ENCODE measurements at places on chromosomes 4 and X.

DNA sequence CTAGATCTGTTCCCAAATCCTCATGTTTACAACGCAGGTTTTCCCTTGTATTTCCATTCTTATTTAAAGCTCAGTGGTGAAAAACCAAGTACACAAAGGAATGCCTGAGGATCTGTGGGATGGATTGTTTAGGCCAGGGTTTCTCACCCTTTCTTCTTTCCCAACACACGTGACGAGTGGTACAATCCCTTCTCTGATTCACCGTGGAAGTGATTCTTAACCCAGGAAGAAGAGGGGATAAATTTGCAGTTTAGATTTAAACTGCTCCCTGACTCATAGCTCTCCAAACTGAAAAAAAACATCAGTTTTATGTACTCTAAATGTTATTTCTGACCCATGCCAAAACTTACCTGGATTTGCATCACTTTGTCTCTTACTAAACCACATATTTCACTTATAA, 17.0 kb downstream of the PAQR3 start:
- no peak for DNase-seq

GRCh38 chrX:110139172-110139571, 136.3 kb downstream of the TMEM164 start:
- DNase-seq = no peak

DNA sequence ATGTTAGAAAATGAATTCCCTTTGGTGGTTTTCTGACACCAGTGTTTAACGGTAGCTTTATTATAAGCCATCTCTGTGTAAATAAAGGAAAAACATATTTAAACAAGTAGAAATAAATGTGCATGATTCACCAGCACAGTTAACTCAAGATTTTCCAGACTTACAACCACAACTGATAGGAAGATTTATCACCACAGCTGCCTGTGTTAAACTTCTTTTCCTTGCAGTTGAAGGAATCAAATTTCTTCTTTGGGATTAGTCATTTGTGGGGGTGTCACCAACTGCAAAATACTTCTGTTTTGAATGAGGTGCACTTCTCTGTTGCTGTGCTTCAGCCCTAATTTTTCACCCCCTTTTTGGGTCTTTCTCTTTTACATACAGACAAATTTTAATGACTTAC, 128.1 kb upstream of the STK26 start:
- DNase-seq = no peak

- DNase-seq = no peak
These were observed 2.6 kb downstream of the NLGN4X start for GRCh38 chrX:6225911-6226595.

DNA sequence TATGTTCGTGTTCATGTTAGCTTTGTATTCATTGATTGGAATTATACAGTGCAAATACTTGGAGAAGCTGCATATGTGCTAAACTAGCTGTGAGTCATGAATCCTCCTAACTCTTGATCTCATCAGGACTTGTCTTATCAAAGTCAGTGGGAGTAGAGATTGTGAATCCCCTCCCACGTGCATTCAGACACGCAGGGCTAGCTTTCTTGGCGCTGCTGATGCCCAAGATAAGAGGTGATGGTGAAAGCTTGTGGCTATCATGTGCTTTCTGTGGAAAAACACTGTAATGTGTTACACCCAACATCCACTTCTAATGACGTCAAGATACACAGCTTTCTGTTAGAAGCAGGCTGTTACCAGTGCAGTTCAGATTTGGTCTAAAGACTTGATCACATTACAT, 348.7 kb upstream of the HAND2 start:
- no peak for DNase-seq

DNA sequence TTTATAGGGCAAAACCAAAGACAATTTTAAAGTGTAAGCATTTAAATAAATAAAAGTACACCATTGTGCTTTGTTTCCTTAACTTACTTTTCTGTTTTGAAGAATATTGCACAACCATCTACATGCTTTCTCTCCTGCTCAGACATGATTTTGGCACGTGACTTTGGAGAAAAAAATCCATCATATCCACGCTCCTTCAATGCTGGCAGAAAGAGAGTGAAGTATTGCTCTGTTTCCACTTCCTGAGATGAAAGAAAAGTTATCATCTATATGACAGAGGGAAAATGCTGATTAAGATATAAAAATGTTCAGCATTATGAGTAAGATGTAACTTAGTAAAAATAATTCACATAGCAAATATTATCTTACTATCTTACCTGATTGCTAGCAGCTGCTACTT, 77.1 kb downstream of the CNOT6L start:
- no peak for DNase-seq

- DNase-seq = no peak
These were observed 317.4 kb downstream of the ASMT start for GRCh38 chrX:1932231-1932630.

GRCh38 chr4:47612116-47613023, 127.3 kb downstream of the ATP10D start:
- DNase-seq = no peak

GRCh38 chr4:140052050-140052449, 101.9 kb downstream of the MAML3 start:
- DNase-seq = no peak

- DNase-seq = no peak
These were observed 92.4 kb downstream of the CC2D2A start for GRCh38 chr4:15562114-15562513.

GRCh38 chr4:101987623-101988243, 197.2 kb downstream of the BANK1 start:
- DNase-seq = no peak

- no peak for DNase-seq
These were observed 48.4 kb upstream of the USP9X start for GRCh38 chrX:41036668-41037326.

DNA sequence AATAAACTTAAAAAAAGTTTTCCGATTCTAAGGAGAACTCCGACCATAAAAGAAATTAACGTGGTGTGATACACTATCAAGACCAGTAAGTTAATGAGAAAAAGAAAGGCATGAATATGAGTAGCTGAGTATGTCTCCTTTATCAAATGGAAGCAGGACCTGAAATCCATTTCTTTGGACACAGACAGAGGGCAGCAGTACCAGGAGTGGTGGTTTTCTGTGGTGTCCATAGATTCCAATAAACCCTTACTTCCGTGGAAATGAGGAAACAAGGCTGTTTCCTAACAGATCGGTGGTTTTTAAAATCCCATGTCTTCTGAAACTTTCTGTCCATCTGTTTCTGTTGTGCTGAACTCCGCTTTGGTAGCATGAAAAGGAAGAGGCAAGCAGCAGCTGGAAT, 128.5 kb upstream of the TSPAN5 start:
- DNase-seq = no peak

DNA sequence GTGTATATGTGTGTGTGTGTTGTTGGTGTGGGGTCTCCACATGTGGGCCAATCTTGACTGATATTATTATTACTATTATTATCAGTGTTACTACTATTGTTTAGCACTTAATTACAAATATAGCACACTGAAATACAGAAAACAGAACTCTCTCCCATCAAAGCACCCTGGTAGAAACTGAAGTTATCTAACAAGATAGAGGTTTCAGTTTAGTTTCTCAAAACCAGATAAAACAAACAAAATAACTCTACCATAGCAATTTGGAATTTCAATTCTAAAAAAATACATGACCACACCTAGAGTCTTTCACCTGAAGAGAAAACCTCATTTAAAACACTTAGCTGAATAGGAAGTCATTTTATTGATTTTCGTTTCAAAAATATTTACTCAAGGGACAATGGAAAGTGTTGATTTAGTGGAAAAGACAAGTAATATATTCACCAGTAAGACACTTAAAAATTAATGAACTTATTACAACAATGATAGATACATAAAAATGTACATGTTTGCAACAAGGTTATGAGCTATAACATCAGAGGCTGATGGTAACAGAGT, 252.3 kb downstream of the PDHA2 start:
- no peak for DNase-seq

DNA sequence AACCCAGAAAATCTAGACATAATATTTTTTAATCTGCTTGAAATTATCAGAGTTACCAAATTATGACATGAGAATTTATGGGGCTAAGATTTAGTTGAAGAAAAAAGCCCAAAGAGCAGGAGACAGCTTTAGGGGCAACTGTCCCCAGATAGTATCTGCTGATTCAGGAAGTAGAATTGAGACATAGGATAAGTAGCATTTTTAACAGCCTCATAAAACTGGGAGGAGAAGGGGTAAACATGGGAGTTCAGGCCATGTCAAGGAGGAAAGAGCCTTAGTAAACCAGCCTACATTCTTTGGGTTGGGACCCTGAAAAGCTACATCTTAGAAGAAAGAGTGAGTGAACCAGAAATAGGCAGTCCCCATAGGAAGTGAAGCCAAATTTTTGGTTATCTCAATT, 9.7 kb upstream of the RAB28 start:
- no peak for DNase-seq

- DNase-seq = no peak
These were observed 23.1 kb downstream of the ANTXR2 start for GRCh38 chr4:80049813-80050534.

- DNase-seq = no peak
These were observed 33.0 kb downstream of the GALNTL6 start for GRCh38 chr4:171846232-171846631.

DNA sequence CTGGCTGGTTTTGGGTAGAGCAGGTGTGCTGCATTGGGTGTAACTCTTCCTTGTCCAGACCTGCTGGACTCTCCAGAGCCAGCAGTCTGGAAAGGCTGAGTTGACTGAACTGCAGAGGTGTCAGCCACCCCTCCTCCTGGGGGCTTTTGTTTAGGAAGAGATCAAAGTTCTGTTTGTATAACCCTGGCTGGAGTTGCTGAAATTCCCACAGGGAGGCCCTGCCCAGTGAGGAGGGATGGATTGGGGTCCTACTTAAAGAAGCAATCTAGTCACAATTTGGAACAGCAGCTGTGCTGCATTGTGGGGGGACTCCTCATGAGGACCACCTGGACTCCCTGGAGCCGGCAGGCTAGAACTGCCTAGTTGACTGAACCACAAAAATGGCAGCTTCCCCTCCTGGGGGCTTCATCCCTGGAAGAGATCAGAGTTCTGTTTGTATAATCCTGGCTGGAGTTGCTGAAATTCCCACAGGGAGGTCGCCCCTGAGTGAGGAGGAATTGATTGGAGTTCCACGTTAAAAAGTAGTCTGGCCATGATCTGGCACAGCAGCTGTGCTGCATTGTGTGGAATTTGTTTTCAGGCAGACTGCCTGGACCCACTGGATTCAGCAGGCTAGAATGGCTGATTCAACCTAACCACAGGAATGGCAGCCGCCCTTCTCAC, 264.9 kb upstream of the ZC4H2 start:
- no peak for DNase-seq

- no peak for DNase-seq
These were observed 147.5 kb downstream of the FBXO8 start for GRCh38 chr4:174135936-174136406.

GRCh38 chr4:113591982-113592381, 169.6 kb downstream of the CAMK2D start:
- DNase-seq = no peak

- DNase-seq = no peak
These were observed 87.9 kb upstream of the PSAPL1 start for GRCh38 chr4:7522452-7523220.

- DNase-seq = no peak
These were observed 115.7 kb upstream of the MAP3K15 start for GRCh38 chrX:19630776-19631707.

DNA sequence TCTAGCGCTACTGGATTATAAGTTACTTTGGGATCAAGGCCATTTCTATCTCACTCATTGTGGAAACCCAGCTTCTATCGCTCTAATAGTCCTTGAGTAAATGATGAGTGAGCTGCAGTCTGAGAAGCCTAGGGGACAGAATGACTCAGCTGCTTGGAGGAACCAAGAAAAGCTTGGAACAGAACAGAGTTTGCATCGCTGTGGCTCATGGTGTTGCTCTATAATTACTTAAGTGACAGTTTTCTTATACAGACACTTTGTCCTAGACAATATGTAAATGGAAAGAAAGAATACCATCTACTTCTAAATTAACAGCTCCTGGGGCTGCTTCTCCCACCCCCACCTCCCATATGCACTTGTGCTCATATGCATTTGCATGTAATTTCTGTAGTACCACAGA, 156.9 kb downstream of the SLIT2 start:
- no peak for DNase-seq

- DNase-seq = no peak
These were observed 2110.9 kb downstream of the PCDH7 start for GRCh38 chr4:32831104-32831503.

- no peak for DNase-seq
These were observed 1342.3 kb upstream of the AGA start for GRCh38 chr4:178784491-178784890.

- DNase-seq = no peak
These were observed 52.4 kb upstream of the NDP start for GRCh38 chrX:44025555-44025954.

DNA sequence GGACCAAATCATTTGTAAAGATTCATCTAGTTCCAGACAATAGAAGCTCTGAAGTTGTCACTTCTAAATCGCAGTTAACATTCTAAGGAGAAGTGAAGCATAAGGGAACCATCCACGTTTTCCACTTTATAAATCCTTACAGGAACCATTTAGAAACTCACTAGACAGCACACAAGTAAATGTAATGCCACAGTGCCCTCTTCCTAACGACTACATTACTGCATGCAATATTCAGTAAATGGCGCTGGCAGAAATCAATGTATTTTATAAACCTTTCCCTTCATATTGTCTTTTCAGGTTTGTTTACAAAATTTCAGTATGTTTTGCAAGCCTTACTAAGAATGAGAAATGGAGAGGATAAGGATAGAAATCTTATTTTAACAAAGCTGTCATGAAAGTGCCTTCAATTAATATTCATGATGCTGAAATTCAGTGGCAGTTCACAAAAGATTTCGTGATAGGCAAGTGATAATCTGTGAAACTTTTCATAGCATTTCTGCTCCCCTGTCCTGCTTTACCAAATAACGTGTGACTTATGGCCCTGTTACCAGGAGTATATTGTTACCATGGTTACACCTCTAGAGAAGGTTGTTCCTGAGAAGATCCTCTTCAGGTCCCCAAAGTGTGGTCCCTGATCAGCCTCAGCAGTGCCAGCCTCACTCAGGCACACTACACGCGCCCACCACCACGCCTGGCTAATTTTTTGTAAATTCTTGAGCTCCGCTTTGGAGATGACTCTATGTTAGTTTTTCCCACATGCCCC, 54.2 kb downstream of the TMA16 start:
- no peak for DNase-seq

- DNase-seq = no peak
These were observed 423.0 kb upstream of the CNKSR2 start for GRCh38 chrX:20951016-20951810.

DNA sequence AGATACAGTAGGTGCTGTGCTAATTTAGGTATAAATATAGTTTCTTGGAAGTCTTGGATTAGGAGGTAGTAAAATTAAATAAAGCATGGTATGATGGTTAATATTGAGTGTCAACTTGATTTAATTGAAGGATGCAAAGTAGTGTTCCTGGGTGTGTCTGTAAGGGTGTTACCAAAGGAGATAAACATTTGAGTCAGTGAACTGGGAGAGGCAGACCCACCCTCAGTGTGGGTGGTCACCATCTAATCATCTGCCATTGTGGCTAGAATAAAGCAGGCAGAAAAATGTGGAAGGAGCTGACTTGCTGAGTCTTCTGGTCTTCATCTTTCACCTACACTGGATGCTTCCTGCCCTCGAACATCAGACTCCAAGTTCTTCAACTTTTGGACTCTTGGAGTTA, 153.7 kb upstream of the GK2 start:
- DNase-seq = no peak

GRCh38 chr4:149605601-149606378, 209.9 kb downstream of the IQCM start:
- no peak for DNase-seq

GRCh38 chrX:22139822-22140221, 107.7 kb downstream of the PHEX start:
- no peak for DNase-seq

Data from stimulated activated CD4-positive, alpha-beta T cell treated with anti-CD3 and anti-CD28 coated beads, Interleukin-12 subunit alpha, Interleukin-12 subunit beta, amount 100 ng/mL, for 48 hours (primary cell).